ENCODE measurements at places on chromosomes 3 and 15.

DNA sequence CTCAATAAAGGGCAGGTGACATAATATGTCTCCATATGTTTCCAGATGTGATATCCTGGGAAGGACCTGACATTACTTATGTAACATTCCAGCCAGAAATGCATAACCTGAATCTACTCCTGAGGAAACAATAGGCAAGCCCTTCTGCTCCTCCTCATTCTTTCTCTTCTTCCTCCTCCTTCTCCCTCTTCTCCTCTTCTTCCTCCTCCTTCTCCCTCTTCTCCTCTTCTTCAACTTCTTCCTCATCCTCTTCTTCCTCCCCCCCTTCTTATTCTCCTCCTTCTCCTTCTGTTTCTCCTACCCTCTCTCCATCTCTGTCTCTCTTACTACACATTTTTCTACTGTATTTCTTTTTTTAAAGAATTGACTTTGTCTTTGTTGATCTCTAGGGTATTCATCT lies 43.5 kb upstream of the ITGA11 start:
- DNase-seq, result no peak

DNA sequence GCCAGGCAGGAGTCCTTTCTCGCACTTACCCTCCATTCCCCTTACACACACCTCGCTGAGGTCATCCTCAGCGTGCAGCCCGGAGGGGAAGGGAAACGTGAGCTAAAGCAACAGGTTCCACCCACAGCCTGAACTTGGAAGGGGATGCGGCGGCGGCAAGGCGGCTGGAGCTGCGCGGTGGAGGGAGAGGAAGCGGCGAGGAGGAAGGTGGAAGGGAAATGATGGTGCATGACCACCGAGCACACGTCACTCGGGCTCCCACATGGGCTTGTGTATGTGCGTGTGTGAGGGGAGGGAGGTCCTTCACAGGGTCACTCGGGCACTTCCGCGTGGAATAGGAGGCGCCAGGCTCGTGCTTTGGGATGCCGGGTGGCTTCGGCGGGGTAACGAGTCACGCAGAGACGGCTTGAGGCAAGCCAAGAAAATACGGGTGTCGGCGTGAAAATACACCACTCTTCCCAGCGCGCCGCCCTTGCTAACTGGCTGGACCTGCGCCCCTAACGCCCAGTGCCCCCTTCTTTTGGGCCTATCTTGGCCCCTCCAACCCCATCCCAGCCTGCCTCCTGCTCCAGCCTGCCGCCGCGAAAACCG lies 225.5 kb upstream of the IL12A start:
- peak; percentile 89 for DNase-seq

- DNase-seq, result no peak
Observed at GRCh38 chr3:58670506-58671135, 4.0 kb upstream of the FAM3D start.

DNA sequence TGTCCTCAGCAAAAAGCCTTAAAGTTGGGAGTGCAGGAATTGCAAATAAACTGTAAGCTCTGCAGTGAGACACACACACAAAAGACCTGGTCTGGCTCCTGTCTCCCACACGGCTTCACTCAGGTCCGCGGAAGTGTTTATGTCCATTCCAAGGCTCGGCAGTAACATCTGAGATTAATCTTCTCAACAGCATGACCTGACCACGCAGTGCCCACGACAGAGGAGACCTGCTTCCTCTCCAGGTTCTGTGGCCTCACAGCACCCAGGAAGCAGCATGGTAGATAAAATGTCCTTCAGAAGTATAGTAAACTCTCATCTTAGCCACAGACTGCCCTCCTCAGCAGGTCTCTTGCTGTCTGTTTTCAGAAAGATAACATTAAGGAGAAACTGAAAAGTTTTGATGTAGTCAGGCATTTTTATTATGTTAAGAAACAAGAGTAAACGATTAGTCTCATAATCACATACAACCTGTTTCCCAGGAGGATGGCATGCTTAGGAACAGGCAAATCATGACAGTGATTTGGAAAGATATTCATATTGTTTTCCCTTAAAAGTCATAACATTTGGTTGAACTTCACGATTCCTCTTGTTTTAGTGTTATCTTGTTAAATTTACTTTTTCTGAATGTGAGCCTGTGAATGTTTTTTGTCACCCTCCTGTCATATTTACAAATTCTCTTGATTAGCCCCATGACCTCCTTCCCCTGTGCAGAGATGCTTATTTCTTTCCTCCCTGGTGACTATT lies 34.6 kb downstream of the CD200R1L start:
- DNase-seq, result no peak

- DNase-seq, result peak; percentile 92
Observed at GRCh38 chr3:80733522-80734176, 965.9 kb upstream of the ROBO1 start.

- DNase-seq, result no peak
Observed at GRCh38 chr3:141285570-141285969, 53.9 kb downstream of the PXYLP1 start.

DNA sequence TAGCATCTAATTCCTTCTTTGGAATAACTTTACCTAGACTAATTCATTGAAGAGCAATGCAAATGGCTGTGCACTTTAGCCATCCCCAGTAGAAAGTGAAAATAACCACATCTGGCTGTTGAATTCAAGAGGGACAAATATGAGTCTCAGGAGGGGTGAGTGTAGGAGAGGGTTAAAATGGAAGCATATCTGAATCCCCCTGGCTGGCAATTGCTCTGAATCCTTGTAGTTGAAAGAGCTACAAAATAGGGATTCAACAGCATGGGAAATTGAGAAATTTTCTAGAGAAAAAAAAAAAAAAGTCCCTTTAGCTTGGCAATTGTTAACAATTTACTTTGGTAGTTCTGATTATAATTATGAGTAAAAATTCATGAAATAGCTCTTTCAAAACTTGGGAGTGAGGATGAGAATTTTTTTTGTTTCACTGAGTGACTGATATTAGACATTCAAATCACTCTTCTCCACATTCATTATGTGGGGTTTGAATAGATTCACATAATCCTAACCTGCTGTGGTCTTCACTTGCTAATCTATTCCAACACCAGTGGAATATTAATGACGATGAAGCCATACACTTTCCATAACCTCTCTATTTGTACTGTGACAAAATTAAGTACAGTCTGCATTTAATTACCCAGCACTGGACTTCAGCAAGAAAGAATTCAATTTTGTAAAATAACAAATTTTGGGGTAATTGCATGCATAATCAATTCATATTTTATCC lies 569.0 kb upstream of the MCTP2 start:
- DNase-seq, result no peak

GRCh38 chr15:33649217-33649933 lies 318.9 kb upstream of the CHRM5 start:
- no peak for DNase-seq

GRCh38 chr15:91801836-91802534 lies 51.5 kb upstream of the SLCO3A1 start:
- no peak for DNase-seq

GRCh38 chr3:83023086-83023485 lies 1261.6 kb upstream of the GBE1 start:
- no peak for DNase-seq

- DNase-seq, result no peak
Observed at GRCh38 chr3:143658116-143658515, 190.2 kb downstream of the SLC9A9 start.

DNA sequence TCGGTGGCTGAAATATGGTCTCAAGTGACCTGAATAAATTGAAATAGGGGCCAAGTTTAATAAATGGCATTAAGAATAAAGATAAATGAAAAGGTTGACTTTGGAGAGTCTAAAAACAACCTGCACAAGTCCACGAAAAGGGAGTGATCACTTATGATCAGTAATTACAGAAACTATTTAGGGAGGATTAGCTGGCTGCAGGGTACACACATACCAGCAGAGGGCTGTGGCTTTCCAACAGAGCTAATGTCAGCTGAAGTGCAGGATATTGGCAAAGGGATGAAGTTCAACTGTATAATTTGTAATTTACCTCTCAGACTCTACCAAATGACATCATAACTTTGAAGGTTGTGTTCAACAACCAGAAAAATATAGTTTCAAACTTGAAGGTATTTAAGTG lies 86.8 kb downstream of the SYNPR start:
- DNase-seq, result no peak

Measured in astrocyte of the spinal cord (primary cell).